ENCODE measurements at places on chromosomes 4 and X.

- no peak for DNase-seq
Observed at GRCh38 chr4:602559-602942, 22.8 kb upstream of the PDE6B start.

DNA sequence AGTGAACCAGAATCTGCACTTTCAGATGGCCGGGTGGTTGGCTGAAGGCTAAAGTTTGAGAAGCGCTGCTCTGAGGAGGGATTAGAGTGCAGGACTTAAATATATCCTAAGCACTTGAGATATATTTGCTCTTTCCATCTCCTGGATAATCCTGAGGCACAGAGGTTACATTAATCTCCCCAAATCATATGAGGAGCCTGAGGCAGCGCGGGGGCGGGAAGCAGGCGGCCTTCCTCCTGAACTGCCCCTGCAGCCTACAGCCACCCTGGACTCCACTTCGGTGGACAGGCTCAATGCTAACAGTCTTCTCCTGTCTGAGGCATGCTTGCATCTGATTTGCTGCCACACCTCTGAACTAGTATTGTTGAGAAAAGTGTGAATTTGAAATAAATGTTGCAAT, 72.5 kb downstream of the AFAP1 start:
- no peak for DNase-seq

- no peak for DNase-seq
Observed at GRCh38 chr4:168781341-168781740, 228.7 kb downstream of the CBR4 start.

- peak; percentile 30 for DNase-seq
Observed at GRCh38 chr4:11416071-11416766, 12.5 kb downstream of the HS3ST1 start.

- DNase-seq: peak; percentile 34
Observed at GRCh38 chrX:119853444-119853843, 681 bp upstream of the UPF3B start.

GRCh38 chrX:101491943-101492342, 6.7 kb downstream of the ARMCX4 start:
- DNase-seq: no peak

DNA sequence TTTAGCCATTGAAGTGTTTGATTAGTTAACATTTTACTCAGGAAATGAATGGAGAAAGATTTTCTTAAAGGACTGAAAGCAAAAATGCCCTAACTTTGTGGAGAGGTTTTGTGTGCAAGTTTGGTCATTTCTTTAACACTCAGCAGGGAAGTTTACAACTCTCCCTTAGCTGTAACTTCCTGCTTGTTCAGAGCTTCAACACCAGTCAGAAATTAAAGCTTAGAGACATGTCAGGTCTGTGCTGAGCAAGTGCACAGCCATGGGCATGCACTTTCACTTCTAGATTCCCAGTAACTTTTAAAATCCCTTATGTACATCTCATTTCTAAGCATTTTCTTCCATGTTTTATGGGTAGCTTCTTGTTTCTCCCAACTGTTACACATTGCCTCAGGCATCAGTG, 326.0 kb downstream of the ACTRT1 start:
- DNase-seq: no peak

DNA sequence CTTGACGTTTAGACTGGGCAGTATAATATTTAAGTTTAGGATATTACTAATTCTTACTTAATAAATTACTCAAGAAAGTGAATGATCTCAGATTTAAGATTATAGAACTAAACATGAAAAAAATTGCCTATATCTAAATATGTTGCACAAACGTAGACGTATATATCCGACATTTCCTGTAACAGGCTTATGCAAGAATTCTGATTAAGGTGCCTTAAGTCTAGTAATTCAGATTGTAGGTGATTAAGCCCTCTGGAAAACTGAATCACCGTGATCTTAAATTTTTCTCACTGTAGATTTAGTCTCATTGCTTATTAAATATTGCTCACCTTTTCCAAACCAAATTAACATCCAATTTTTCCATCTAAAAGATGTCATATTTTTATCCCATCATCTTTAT, 24.0 kb downstream of the ATXN3L start:
- DNase-seq: no peak

GRCh38 chr4:95107635-95108034, 349.9 kb downstream of the BMPR1B start:
- no peak for DNase-seq

DNA sequence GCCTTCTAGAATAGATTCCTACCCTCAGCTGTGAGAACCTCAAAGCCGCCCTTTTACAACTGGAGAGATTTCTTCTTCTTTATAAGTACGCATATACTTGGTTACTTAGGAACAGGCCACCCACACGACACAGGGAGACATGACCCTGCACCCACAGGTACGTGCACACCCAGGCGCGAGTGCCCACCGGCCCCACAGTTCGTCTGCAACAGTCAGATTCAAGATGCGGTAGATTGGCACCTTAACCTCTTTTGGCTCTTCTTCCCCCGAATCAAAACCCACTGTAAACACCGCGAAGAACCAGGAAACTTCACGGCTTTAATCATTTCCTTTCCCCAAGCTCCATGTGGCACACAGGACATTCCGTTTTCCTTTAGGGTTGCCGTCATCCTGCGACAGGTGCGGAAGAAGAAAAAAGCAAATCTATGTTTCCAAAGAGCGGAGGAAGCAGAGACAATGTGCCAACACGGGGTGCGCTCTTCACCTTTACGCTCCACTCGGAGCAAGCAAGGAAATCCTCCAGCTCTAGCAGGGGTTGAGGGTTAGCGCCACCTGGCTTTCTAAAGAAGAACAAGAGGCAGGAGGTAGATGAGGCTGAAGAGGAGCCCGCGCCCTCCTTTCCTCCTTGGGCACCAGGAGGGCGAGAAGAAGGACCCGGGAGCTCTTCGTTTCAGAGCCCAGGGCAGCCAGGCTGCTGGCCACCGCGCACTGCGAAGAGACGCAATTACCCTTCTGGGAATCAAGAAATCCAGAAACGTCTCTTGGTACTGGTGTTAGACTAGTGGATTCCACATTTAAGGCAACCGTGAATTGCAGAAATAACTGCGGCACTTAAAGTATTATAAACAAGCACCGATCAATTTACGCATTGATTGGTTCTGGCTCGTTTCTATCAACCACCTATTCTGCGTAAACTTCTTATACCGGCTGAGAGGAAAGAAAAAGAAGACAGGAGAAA, 35.7 kb downstream of the HAND2 start:
- DNase-seq: peak; percentile 56

GRCh38 chr4:112515198-112516065, 548 bp downstream of the NEUROG2 start:
- peak; percentile 47 for DNase-seq

GRCh38 chr4:91622925-91623602, 680.7 kb upstream of the GRID2 start:
- no peak for DNase-seq

DNA sequence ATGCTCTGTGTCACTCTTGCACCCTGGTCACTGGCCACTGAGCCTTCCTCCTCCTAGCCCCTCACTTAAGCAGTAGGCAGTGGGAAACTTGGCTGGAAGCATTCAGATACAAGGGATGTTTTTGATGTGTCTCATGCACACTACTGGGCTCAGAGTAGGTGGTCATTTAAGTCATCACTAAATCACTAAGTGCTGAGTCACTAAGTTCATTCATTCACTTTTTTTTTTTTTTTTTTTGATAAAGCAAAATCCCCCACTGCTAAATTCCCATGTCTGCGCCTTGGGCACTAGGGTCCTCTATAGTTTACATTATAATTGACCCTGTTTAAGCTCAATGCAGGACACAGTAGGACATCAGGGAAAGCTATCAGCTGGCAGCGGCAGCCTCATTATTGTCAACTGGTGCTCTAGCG, 182.4 kb upstream of the MBNL3 start:
- DNase-seq: no peak

DNA sequence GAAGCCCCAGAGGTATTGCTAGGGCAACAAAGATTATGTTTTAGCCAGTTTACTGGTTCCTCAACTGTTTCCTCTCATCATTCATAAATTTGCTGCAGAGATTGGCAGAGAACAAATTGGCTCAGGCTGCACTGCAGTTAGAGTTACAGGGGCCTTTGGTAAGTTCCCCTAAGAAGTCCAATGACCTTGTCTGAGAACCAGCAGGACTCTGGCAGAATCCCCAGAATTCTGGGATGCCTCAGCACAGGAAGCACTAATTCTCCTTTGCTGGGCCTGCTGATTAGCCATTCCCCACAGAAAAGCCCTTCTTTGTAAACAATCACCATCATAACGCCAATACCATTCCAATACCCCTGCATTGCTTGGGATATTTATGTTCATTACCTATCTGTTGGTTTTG, 151.3 kb downstream of the USP46 start:
- no peak for DNase-seq

DNA sequence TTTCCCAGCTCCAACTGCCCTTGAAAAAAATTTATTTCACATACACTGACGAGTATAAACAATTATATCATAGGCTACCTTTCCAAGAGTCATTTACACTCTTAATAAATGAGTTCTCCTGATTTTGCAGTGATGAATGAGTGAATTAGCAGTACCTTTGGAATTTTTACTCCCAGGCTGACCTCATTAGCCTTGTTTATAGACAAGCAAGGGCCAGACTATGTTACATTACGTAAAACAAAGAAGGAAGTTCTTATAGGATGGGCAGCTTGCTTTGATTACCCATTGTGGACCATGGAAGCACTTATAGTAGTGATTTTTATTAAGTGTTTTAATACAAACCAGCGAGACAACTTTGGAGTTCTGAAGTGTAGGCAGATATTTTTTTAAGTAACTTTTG, 112.9 kb upstream of the C1QTNF7 start:
- DNase-seq: no peak

GRCh38 chr4:121574618-121575017, 122.2 kb downstream of the ANXA5 start:
- no peak for DNase-seq

- no peak for DNase-seq
Observed at GRCh38 chr4:15799701-15800100, 21.6 kb downstream of the CD38 start.

DNA sequence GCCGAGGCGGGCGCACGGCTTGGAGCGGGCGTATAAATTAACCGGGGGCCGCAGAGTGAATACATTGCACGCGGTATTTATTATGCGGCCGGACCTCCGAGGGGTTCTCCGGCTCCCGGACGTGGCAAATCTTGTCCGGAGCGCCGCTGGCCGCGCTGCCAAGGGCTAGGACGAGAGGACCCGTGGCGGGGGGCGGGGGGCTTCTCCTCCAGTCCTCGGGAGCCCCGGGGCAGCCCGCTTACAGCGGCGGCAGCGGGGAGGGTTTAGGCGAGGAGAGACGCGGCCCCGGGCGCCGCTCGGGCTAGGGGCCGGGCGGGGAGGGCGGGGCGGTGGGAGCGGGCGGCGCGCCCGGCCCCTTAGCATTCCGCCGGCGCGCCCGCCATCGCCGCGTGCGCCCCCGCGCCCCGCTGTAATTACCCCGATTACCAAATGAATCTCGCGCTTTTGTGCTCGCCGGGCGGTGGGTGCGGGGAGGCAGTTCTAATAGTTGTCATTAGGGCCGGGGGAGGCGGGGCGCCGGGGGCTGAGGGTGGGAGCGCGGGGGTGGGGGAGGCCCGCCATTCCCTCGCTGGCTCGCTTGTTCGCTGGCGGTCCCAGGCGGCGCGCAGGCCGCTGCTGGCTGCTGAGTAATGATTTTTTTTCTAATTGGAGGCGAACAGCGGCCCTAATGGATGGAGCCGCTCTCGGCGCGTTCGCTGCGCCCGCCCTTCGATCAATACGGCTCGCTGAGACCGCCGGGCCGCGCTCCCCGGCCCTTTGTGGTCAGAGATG, 276.6 kb downstream of the BCOR start:
- peak; percentile 31 for DNase-seq

DNA sequence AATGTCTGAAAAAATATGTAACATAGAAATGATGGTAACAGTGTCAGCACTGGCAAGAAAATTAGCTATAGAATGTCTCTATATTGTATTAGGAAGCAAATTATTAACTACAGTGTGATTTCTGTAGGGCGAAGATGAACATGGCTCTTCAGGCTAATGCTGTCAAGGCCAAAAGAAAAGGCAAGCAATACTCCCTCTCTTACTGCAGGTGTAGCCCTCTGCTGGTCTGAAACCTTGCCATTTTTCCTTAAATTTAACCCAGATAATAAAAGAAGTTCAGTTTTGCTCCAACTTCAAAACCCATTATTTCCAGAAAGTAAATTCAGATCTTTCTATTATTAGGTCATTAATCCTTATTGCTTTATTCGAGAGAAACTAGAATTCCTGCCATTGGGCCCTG, 215.9 kb downstream of the LRBA start:
- DNase-seq: no peak

DNA sequence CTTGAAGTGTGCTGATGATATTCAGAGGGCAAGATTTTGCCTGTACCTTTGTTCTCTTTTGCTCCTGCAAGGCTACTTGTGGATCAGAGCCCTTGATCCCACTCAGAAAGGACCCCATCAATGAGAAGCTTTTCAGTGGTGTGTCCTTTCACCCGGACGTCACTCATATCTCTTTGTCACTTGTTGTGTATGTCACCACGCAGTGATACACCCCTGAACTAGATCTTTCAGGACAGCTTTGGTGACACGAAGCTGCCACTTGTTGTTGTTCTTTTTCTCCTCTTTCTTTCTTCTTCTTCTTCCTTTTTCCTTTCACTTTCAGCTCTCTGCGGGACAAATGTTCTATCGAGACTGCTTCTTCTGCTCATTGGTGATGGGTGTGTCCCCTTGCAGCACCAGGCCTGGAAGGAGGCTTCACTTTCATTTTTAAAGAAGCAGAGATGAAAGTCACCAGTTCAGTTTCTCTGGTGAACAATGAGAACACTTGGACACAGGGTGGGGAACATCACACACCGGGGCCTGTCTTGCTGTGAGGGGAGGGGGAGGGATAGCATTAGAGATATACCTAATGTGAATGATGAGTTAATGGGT, 83.6 kb downstream of the NBDY start:
- no peak for DNase-seq

DNA sequence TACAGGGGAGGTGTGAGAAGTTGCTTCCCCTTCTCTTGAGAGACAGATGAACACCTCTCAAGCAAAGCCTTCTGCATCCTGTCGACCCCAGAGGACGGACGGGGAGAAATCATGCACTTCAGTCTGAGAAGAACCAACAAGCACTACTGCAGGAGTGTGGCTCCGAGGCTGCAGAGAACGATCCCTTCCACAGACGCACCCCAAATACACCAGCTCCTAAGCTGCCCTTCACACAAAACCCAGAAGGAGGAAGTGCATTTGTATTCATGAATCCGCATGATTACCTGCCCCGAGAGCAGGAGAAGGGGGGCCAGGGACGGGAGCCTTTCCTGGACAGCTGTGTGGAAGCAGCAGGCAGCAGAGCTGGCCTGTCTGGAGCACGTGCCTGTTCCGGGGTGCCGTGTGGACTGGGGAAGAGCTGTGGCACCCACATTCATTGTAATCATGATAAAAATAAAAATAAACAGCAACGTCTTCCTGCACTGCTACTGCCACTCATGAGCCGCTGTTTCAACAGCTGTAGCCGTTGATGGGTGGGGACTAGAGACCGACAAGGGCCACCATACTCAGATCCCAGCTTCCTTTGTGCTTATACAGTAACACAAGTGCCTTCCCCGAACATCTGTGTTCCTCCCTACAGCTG, 42.9 kb downstream of the ACSL1 start:
- peak; percentile 38 for DNase-seq

GRCh38 chr4:150181536-150181935, 103.3 kb downstream of the DCLK2 start:
- DNase-seq: no peak

- no peak for DNase-seq
Observed at GRCh38 chr4:109195646-109196045, 106.8 kb downstream of the COL25A1 start.

- DNase-seq: no peak
Observed at GRCh38 chr4:96099031-96099430, 259.1 kb downstream of the PDHA2 start.

GRCh38 chr4:27016551-27016950, 155.9 kb downstream of the STIM2 start:
- DNase-seq: no peak

GRCh38 chrX:31550158-31550557, 478.3 kb upstream of the FTHL17 start:
- DNase-seq: no peak
